ENCODE measurements at places on chromosomes 3 and 15.

- no peak for DNase-seq
These were observed 24.8 kb downstream of the CCR1 start for GRCh38 chr3:46183330-46183729.

DNA sequence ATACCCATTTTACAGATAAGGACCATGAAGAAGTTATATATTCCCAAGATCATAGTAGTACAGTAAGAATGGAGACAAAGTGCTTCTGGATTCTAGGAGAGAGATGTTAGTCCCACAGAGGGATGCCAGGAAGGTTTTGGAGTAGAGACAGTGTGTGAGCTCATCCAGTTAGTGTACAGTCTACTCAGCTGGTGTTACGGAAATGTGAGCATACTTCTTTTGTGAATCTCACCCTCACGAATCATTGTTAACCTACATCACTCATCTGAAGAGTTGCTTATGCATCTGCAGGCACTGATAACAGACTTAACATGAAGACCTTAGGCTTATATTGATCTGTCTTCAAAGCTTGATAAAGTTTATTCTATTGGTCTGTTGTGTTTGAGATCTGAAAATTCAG, 106.6 kb upstream of the PTPRG start:
- DNase-seq, result peak; percentile 3

- DNase-seq, result peak; percentile 66
These were observed 61.0 kb upstream of the RYK start for GRCh38 chr3:134311693-134312071.

- DNase-seq, result no peak
These were observed 22.2 kb upstream of the JMJD7 start for GRCh38 chr15:41805711-41806110.
